Activated naive CD8-positive, alpha-beta T cell treated with anti-CD3 and anti-CD28 coated beads for 36 hours (primary cell): ENCODE measurements at places on chromosomes 1 and 21. TPM values are rescaled to one million over a fixed set of nuclear protein-coding genes. Genes with fewer than 3 reads are reported as not detected.

DNA sequence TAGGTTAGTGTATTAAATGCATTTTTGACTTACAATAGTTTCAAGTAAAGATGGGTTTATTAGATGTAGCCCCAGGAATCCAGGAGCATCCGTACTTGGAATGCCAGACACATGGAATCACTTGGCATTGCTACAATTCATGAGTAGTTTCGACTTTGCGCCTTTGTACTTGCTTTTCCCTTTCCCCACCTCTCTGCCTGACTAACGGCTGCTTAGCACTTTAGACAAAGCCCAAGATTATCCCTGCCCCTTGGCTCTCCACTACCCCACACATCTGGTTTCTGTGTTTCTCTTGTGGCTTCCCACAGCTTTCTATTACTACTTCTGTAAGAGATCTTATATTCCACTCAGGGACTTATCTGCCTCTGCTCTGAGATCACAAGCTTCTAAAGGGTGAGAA lies 397.7 kb upstream of the POU3F1 start:
- no peak for DNase-seq

GRCh38 chr1:115408533-115408932 lies 70.5 kb upstream of the NGF start:
- no peak for DNase-seq

DNA sequence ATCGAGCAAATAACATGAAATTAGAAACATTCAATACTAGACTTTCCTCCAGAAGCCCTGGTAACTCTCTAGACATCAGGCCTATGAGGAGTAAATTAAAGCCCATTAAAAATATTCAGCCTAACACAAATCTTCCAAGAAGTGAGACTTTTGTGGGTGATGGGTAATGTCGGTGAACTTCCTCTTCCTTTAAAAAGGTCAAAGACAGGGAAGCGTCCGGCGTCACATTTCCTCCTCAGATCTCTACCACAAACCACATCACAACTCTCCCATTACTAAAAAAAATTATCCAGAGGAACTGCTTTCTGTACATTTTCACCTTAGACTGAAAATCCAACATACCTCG lies 1.4 kb downstream of the EIF4G3 start:
- DNase-seq, result peak; percentile 21

DNA sequence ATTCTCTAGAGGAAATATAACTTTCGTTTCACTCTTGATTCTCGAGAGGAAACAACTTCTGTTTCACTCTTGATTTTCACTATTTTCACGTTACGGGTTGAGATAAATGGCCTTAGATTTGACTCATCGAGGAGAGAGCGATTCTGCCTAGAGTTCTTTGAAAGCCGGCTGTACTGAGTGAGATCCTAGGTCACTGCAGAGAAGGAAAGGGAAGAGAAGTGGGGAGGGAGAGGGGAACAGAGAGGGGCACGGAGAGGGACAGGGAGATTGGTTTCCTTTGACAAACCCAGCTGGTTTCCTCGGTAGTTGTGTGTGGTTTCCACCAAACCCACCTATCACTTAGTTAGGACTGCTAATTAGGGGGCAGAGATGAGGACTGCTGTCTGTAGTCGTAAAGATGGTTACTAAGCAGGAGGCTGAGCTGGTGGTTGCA lies 21.6 kb upstream of the GPR137B start:
- DNase-seq, result peak; percentile 24

Gene CEP350
- 34.4 TPM for total RNA-seq

Gene SMCP
- total RNA-seq, result not detected

Gene CELA2A
- total RNA-seq, result not detected
